ENCODE measurements at places on chromosomes 3 and 15. TPM values are rescaled to one million over a fixed set of nuclear protein-coding genes. Genes with fewer than 3 reads are reported as not detected.

P2RY14 gene
- total RNA-seq = 11.0 TPM

PPARG gene
- total RNA-seq = 8.3 TPM

PLCD1 gene
- 55.3 TPM for total RNA-seq

CCR5 gene
- total RNA-seq = 2.2 TPM

GALNT15 gene
- total RNA-seq = 9.7 TPM

CPLX3 gene
- total RNA-seq = not detected

RBMS3 gene
- 48.1 TPM for total RNA-seq

SLC51B gene
- total RNA-seq = 3.0 TPM

APPL1 gene
- 27.0 TPM for total RNA-seq

SLC12A6 gene
- total RNA-seq = 32.5 TPM

GABRB3 gene
- total RNA-seq = 5.5 TPM

TIGIT gene
- total RNA-seq = 0.67 TPM

SGO1 gene
- 1.0 TPM for total RNA-seq

GRAMD2A gene
- 25.2 TPM for total RNA-seq

MAP6D1 gene
- total RNA-seq = 0.85 TPM

ATP13A5 gene
- 1.1 TPM for total RNA-seq

EXOSC7 gene
- 52.3 TPM for total RNA-seq

GOLGA8R gene
- total RNA-seq = 9.8 TPM

TTC21A gene
- 14.2 TPM for total RNA-seq

THBS1 gene
- 477 TPM for total RNA-seq

DAZL gene
- not detected for total RNA-seq

TYRO3 gene
- 13.8 TPM for total RNA-seq

AGBL1 gene
- total RNA-seq = 147 TPM

BTLA gene
- 2.0 TPM for total RNA-seq

KCNAB1 gene
- total RNA-seq = 2.4 TPM

LINGO1 gene
- 0.98 TPM for total RNA-seq

AGTR1 gene
- 3.2 TPM for total RNA-seq

FGD5 gene
- 45.3 TPM for total RNA-seq

C2CD4B gene
- total RNA-seq = 7.2 TPM

METTL6 gene
- total RNA-seq = 35.4 TPM

MED12L gene
- total RNA-seq = 0.82 TPM

CD47 gene
- total RNA-seq = 410 TPM

FBXO40 gene
- total RNA-seq = 0.03 TPM

PLSCR2 gene
- not detected for total RNA-seq

TMEM158 gene
- total RNA-seq = 3.4 TPM

FBXL22 gene
- total RNA-seq = 2.7 TPM
